ENCODE measurements at places on chromosomes 4 and X. TPM values are rescaled to one million over a fixed set of nuclear protein-coding genes. Genes with fewer than 3 reads are reported as not detected.

TGIF2LX gene
- total RNA-seq = not detected

ASB9 gene
- total RNA-seq = 27.0 TPM

PAK3 gene
- total RNA-seq = 0.13 TPM

COX7B2 gene
- total RNA-seq = not detected

TCEAL5 gene
- not detected for total RNA-seq

SSX2B gene
- total RNA-seq = not detected

MEPE gene
- total RNA-seq = not detected

ARHGAP24 gene
- total RNA-seq = 105 TPM

AVPR2 gene
- total RNA-seq = 0.47 TPM

ATP2B3 gene
- total RNA-seq = not detected

SLC25A14 gene
- total RNA-seq = 5.0 TPM

MTMR8 gene
- 0.05 TPM for total RNA-seq

USP26 gene
- total RNA-seq = not detected

FAM193A gene
- 12.6 TPM for total RNA-seq

PDGFRA gene
- total RNA-seq = 0.13 TPM
